Psoas muscle (tissue), 8 donors: ENCODE measurements at places on chromosomes 7 and 10.

GRCh38 chr7:22346383-22347107, 10.4 kb downstream of the RAPGEF5 start:
- no peak for DNase-seq

DNA sequence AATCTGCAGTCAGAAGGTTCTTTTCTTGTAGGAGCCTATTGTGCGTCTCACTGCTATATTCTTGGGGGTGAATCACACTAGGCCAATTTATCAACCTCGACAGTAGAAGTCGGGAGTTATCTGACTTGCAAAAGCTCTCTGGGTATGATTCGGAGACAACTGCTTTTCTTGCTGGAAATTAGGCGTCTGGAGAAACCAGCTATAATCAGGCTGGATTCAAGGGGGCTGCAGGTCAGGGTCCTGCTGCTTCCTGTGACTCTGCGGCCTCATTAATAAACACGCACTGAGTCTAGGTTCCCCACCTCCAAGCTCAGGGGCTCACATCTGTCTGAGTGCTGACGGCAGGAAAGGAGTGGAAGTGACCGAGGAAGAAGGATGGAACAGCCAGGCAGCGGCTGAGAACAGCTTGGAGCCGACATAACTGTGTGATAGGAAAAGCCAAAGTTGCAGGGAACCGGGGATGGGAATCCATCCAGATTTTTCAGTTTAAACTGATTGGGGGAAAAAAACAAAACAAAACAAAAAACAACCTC, 184.6 kb downstream of the FANK1 start:
- DNase-seq: no peak

GRCh38 chr7:85292908-85293576, 106.2 kb upstream of the SEMA3D start:
- DNase-seq: no peak

DNA sequence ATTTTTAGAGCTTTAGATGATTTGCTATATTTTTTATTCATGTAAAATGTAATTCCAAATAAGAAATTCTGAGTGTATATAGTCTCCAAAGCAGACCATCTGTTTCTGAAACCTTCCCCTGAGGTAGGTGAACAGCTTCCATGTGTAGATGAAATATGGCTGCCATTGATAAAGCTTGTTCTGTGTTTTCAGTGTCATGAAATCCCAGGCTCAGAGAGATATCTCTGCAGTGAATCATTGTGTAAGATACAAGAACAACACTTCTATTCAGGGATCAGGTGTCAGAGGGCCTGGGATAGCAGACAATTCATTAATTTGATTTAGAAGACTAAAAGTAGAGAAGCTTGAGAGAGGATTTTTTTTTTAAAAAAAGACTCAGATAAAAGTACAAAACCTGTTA, 29.1 kb downstream of the ACTA2 start:
- no peak for DNase-seq

GRCh38 chr10:62072901-62073300, 171.4 kb downstream of the ARID5B start:
- DNase-seq: no peak

GRCh38 chr10:121222842-121223241, 371.7 kb downstream of the WDR11 start:
- no peak for DNase-seq
